ENCODE measurements at places on chromosomes 12 and 14. TPM values are rescaled to one million over a fixed set of nuclear protein-coding genes. Genes with fewer than 3 reads are reported as not detected.

The STAT2 gene
- 28.3 TPM for total RNA-seq

The KRT72 gene
- total RNA-seq = not detected

The SART3 gene
- 18.9 TPM for total RNA-seq

The SDR9C7 gene
- total RNA-seq = not detected

The DNAI7 gene
- 1.7 TPM for total RNA-seq

The ITPR2 gene
- total RNA-seq = 10.0 TPM

The DEGS2 gene
- not detected for total RNA-seq

The SYCP3 gene
- total RNA-seq = not detected

The IFNG-AS1 gene
- total RNA-seq = not detected

The DTX3 gene
- total RNA-seq = 21.7 TPM

The GDF11 gene
- total RNA-seq = 6.0 TPM

The SIX6 gene
- not detected for total RNA-seq

The GPRC5A gene
- total RNA-seq = 2.0 TPM

The LRRC10 gene
- 40.5 TPM for total RNA-seq

The MANSC1 gene
- total RNA-seq = 7.9 TPM

The TCL1B gene
- total RNA-seq = not detected

The ACACB gene
- total RNA-seq = 167 TPM

The DCD gene
- not detected for total RNA-seq

The PCNX4 gene
- 18.6 TPM for total RNA-seq

The CCND2 gene
- total RNA-seq = 206 TPM

The CDK17 gene
- 15.6 TPM for total RNA-seq

The GNG2 gene
- 10.3 TPM for total RNA-seq

The POTEG gene
- not detected for total RNA-seq

The MYF6 gene
- total RNA-seq = not detected

The PLEKHD1 gene
- total RNA-seq = 0.22 TPM

The CLEC9A gene
- total RNA-seq = not detected

The AGAP2 gene
- total RNA-seq = 6.6 TPM

The CCDC175 gene
- total RNA-seq = not detected

The KRT8 gene
- total RNA-seq = 104 TPM

The SIX1 gene
- total RNA-seq = not detected

The BICDL1 gene
- 0.35 TPM for total RNA-seq

The TSPAN11 gene
- 1.9 TPM for total RNA-seq

The KCNH5 gene
- total RNA-seq = not detected

The KRT6C gene
- total RNA-seq = not detected

The USP44 gene
- total RNA-seq = 0.73 TPM

The MYO1H gene
- 0.78 TPM for total RNA-seq

The ETFRF1 gene
- 69.4 TPM for total RNA-seq

The NGB gene
- total RNA-seq = not detected

The ZDHHC22 gene
- total RNA-seq = not detected

The PLBD1 gene
- total RNA-seq = 23.8 TPM

The ZBTB1 gene
- 21.5 TPM for total RNA-seq

The CDH24 gene
- total RNA-seq = 1.6 TPM

The ACSM4 gene
- total RNA-seq = not detected

The SPRING1 gene
- 8.0 TPM for total RNA-seq

The RHEBL1 gene
- total RNA-seq = 0.48 TPM

The KRR1 gene
- total RNA-seq = 25.2 TPM

The SIVA1 gene
- 60.7 TPM for total RNA-seq

The TPPP2 gene
- total RNA-seq = 0.81 TPM

The KLHDC1 gene
- total RNA-seq = 5.9 TPM

The TAS2R7 gene
- not detected for total RNA-seq

The OR6C3 gene
- total RNA-seq = not detected

The C12orf56 gene
- total RNA-seq = not detected

The LYZ gene
- total RNA-seq = 39.9 TPM

The SPATA7 gene
- total RNA-seq = 8.8 TPM

The CIROP gene
- not detected for total RNA-seq

The HOXC4 gene
- not detected for total RNA-seq

The MYG1 gene
- total RNA-seq = 37.0 TPM
